Activated CD4-positive, alpha-beta T cell treated with anti-CD3 and anti-CD28 coated beads, Interleukin-2, amount 50 U/mL, for 48 hours (primary cell): ENCODE measurements at places on chromosomes 11 and 22.
A peak's percentile ranks its signal among the peaks of the same experiment; 100 is the strongest.

DNA sequence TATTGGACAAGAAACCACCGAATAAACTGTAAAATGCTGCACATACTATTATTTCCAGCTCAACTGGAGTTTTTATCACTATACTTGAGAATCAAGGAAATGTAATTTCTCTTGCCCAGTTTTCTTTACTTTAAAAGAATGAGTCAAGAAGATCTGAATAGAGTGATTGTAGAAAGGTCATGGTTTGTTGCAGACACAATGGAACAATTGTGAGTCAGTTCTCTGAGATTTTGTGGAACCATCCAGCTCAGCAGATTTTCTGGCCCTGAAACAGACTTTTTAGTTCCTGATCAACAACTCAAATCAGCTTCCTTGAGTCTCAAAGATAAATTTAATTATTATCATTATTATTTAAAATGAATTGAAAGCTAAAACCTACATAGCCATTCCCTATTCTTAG lies 1.3 kb downstream of the TCN1 start:
- DNase-seq = no peak

DNA sequence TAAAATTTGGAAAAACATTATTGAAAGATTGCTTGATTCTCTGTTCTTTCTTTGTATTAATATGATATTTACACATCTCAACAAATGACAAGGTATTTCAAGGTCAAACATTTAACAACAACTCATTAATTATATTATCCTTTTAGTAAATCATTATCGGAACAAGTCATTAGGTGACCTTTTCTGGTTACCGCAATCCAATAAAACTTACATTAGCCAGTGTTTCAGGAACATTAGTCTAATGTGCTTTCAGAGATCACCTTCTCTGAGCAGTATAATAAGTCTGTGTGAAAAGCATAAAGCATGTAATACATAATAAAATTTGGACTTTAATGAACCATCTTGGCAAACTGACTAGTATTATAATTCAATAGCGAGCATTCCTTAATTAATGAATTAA lies 1466.4 kb downstream of the FAM181B start:
- no peak for DNase-seq

GRCh38 chr11:76266286-76267100 lies 60.2 kb upstream of the WNT11 start:
- DNase-seq = no peak

DNA sequence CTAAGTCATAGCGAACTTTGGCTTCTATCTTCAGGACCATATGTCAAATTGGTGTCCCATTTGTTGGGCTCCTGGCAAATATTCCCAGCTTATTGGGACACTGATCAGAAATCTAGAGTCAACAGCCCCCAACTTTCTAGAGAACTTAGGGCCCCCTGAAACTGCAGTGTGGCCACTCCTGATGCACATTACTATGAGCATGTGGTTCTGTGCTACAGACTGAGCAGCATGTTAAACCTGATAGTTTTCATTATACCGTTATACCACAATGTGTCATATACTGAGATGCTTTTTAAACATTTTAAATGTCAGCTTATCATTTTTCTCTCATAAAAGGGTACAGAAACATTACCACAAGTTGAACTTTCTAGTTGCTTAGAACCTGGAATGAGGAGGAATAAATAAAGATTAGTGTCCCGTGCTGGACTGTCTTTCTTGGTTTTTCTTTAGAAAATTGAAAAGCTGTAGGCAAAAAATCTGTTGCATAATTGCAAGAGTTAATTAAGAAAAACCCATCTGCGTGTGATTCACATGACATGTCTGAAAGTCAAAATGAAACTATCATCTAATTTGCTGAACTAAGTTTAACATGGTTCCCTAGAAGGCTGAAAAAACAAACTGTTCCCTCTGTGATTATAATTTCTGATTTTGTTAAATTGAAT lies 16.4 kb upstream of the CTSC start:
- no peak for DNase-seq

DNA sequence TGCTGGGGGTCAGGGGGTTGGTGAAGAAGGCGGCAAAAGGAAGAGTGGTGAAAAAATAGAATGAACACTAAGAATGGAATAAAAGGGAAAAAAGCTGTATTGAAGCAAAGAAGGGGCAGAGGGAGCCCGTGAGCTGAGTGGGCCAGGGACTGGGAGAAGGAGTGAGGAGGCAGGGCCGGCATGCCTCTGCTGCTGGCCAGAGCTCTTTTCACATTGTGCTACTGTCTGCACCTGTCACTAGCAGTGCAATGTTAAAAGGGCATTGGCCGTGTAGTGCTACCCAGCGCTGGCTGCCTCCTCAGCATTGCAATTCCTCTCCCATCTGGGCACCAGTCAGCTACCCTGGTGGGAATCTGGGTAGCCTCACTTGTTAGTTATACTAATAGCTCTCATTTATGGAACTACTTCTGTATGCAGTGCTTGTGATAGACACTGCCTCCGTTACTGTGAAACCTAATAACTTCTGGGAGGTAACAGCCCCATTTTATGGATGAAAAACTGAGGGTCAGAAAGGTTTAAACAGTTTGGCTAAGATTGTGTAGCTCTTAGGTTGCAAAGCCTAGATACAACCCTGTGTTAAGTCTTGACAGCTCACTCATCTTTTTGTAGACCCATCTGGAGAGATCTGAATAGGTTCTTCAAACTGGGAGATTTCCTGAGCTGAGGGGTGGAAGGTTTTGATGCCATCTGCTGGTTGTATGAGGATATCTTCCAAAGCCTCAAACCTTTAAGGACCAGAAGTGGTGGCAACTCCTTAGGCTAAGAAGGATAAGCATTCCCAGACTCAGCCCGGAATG lies 8.5 kb downstream of the YPEL4 start:
- no peak for DNase-seq

DNA sequence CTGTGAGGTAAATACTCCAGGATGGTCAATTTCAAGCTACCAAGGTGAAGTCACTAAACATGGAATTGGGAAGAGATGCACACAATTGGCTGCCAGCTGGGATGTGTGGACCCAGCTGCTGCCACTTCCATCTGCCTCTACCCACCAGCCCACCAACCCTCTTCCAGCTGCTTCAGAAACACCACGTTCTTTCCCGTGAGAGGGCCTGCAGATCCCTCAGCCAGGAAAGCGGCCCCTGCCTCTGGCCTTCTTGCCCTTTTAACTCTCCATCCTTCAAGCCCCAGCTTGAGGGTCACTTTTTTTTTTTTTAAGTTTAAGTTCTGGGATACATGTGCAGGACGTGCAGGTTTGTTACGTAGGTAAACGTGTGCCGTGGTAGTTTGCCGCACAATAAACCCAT lies 20.0 kb downstream of the PRG3 start:
- no peak for DNase-seq

- no peak for DNase-seq
Measured at GRCh38 chr22:33842421-33843094, 77.7 kb downstream of the LARGE1 start.

DNA sequence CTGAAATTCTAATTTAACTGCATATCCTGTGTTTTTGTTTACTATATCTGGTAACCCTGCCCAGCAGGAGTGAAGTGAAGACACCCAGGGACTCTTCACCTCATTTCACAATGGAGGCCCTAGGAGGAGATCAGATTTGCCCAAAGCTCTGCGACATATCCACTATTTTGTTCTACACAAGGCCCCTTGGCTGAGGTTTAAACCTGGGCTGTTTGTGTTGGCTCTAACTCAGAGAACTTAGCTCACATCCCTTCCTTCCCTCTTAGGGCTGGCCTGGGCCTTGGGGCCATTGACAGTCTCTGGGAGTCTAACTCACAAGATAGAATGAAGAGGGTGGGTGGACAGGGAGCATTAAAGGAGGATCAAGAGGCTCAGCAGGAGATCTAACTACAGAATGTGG lies 8.2 kb upstream of the PLA2G3 start:
- no peak for DNase-seq

GRCh38 chr22:33357981-33358399 lies 299.8 kb upstream of the SYN3 start:
- DNase-seq = no peak

DNA sequence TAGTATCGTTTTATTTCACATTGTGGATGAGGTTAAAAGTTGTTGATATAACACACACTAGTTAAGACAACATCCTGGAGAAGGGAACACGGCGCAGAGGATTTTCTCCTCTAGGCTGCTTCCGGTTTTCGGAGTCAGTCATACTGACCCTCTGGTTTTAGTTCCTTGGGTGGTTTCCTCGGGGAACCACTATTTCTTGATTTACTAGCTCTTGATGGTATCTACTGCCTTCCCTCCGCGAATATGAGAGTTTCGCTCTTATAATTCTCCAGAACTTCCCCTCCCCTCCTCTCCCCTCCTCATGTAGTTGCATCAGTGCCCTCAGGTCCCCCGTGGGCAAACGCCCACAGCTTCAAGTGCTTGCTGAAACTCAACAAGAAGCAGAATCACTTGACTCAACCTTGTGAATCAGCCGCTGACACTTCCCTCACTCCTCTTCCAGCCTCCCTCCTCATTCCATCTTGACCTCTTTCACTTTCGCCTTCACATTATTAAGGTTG lies 15.9 kb upstream of the APOBEC3A start:
- peak; percentile 71 for DNase-seq

DNA sequence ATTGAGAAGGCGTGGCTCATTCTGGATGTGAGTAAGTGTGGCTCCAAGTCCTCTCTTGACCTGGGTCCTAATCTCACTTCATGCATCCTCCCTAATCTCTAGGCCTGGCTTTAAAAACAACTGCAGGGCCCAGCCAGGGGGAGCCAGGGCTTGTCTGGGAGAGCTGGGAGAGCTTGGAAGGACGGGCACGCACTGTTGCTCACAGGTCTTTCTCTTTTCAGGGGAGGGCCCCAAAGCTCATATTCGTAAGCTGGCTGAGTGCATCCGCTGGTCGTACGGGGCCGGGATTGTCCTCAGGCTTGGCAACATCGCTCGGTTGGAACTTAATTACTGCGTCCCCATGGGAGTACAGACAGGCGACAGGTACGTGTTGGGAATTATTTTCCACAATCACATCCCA lies 34.1 kb upstream of the PARVB start:
- DNase-seq = no peak

GRCh38 chr22:31830721-31831070 lies 76.9 kb downstream of the DEPDC5 start:
- DNase-seq = no peak

- DNase-seq = no peak
Measured at GRCh38 chr11:85768473-85769146, 42.3 kb downstream of the SYTL2 start.

DNA sequence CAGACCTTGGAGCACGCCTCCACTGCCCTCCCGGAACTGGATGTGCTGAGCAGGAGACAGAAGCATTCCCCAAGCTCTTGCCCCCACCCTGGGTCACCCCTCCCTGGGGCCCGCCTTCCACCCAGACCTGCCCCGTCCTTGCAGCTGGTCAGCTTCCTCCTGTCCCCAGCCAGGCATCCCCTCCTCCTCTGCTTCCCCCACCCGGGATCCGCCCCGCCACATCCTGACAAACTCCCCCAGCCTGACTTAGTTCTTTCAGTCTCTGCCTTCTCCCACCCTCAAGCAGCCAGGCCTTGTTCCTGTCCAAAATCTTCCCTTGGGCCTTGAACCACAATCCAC lies 1.1 kb upstream of the PLXNB2 start:
- DNase-seq = no peak

- no peak for DNase-seq
Measured at GRCh38 chr22:47131632-47132427, 369.4 kb downstream of the TBC1D22A start.

DNA sequence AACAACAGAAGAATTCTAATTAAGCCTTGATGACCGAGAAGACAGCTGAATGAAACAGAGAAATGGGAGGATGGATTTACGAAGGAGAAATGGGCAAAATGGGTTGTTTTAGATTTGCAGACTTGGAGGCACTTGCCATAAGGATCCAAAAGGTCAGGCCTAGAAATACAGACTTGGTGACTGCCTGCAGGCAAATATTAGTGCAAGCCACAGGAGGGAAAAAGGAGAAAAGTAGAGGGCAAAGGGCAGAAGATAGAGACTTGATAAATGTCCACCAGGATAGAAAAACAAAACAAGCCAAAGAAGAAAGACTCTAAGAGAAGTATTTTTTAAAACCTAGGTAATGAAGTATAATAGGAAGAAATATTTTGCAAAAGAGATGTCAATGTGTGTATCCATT lies 13.1 kb downstream of the CCDC34 start:
- DNase-seq = no peak

GRCh38 chr11:94128291-94128745 lies 323 bp upstream of the PANX1 start:
- no peak for DNase-seq

- no peak for DNase-seq
Measured at GRCh38 chr22:50310031-50310722, 2.7 kb upstream of the PLXNB2 start.

- DNase-seq = no peak
Measured at GRCh38 chr11:110878513-110878912, 166.3 kb upstream of the ARHGAP20 start.

DNA sequence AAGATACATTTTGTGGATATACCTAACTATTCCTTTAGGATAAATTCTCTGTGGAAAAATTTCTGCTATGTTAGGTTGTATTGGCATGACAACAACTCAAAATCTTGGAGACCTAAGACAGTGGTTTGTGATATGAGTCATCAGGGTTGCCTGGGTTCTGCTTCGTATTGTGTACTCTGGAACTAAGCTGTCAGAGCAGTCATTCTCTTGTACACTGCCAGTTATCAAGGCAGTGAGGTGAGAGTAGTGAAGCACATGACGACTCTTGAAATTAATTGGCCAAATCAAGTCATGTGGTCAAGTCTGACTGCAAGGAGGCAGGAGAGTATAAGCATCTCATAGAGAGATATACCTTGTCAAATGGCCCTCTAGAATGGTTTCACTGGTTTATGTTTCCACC lies 104.4 kb downstream of the FANCF start:
- no peak for DNase-seq

- DNase-seq = no peak
Measured at GRCh38 chr11:64388894-64389293, 29.9 kb downstream of the RPS6KA4 start.

DNA sequence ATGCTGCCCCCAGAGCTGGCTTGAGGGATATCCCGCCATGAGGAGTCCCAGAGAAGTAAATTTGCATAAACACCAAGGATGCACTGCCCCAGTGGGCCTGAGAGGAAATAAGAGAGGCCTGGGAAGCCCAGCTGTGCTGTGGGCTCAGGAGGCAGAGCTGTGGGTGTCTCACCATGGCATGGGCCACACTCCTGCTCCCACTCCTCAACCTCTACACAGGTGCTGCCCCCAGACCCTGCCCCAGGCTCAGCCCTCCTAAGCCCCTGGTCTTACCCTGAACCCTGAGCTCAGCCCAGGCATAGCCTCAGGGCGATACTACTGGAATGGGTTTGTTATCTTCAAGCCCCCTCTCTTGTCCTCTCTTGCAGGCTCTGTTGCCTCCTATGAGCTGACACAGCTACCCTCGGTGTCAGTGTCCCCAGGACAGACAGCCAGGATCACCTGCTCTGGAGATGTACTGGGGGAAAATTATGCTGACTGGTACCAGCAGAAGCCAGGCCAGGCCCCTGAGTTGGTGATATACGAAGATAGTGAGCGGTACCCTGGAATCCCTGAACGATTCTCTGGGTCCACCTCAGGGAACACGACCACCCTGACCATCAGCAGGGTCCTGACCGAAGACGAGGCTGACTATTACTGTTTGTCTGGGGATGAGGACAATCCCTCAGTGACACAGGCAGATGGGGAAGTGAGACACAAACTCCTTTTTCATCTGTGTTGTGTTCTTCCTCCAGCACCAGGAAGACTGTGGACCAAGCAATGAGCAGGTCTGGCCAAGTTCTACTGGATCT lies 59.9 kb downstream of the GGTLC2 start:
- no peak for DNase-seq
